Stimulated activated CD4-positive, alpha-beta T cell treated with anti-CD3 and anti-CD28 coated beads, Interleukin-12 subunit alpha, Interleukin-12 subunit beta, amount 100 ng/mL, for 24 hours (primary cell): ENCODE measurements at places on chromosomes 16 and 17.

DNA sequence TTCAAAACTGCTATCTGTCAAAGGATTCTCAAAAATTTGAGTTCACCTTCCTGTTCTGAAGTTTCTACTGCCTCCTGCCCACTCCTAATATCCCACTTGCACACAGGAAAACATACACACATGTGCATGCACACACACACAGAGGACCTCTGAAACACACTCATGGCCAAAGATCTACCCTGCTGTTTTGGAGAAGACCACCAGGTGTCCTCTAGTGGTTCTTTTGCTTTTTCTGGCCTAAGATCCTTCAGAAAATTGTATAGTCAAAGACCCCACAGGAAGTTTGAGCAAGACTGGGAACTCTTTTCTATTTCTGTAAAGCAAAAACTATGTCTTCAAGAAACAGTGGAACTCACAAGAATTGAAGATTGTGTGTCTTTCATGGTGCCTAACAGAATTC, 90.2 kb downstream of the CDH8 start:
- no peak for DNase-seq

DNA sequence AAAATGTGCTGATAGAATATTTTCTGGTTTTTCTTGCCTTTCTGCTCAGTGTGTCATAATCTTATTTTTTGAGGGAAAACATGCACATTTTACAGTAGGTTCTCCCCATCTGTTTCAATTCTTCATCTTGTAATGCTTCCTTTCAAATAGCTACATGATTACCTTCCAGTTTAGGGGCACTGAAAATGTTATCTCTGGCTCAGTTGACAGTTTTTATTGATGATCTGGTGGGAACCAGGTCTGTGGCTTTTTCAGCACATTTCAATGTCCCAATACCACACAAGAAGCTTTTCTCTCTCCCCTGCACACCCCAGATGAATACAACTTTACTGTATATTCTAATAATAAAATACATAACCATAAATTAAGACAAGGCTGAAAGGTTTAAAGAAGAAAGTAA, 36.5 kb downstream of the FTO start:
- no peak for DNase-seq

GRCh38 chr16:73878611-73879010, 418.0 kb upstream of the PSMD7 start:
- DNase-seq, result no peak

DNA sequence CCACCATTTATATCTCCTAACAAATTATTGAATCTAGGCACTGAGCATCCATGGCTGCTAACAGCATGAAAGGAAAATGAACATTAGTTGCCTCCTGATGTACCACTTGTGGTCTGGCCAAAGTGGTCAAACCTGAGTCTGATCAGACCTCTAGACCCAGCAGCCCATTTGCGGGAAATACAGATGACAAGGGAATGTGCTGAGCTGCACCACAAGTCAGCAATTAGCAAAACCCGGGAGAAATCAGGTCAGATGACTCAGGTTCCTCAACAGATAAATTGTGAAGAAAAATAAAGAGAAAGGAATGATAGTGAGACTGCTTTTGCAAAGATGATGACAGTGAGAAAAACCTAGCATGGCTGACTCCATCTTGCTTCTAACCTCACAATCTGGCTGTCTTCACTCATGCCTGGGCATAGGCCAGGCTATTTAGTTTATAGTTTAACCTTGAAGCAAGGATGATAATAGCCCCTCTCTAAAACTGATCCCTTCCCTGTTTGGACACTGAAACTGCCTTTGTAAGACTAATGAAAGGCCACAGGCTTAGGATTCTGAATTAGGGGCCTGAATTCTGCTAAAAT, 142.7 kb upstream of the ASIC2 start:
- no peak for DNase-seq

DNA sequence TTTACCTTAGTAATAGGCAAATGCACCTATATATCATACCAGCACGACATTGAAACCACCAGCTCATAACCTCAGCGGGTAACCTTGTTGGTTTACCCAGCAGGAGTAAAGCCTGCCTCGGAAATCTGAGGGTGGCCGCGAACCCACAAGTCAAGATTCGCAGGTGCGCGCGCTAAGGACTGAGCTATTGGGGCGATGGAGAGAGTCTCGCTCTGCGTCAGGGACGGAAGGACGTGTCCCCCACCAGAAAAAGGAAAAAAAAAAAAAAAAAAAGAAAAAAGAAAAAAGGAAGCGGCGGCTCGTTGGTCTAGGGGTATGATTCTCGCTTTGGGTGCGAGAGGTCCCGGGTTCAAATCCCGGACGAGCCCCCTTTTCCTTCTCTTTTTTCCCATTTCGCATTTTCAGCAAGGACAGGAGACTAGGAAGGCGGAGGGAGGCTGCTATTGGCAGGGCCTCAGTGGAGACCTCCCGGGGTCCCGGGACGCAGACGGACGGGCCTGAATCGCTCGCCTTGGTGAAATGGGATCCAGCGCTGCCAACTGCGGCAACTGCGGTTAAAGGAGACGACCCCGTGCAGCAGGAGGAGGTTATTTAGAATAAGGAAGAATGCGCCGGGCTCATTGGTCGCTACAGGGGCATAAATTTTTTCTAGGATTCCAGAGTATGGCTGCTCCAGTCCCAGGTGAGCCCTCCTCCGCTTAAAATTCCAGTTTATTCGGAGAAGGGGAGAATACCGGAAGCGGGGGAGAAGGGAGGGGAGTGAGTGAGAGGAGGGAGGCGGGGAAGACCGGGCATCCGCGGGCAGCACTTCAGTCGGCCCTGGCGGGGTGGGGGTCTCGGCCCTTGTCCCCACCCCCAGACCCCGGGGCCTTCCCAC, at the start of gene OR1F1:
TSS of gene OR1F1 (plus strand) at position 407 of the 877 bp plus-strand sequence.
- DNase-seq, result peak; percentile 80

- DNase-seq, result no peak
Observed at GRCh38 chr17:67642488-67642887, 75.2 kb upstream of the NOL11 start.

- no peak for DNase-seq
Observed at GRCh38 chr16:21239646-21240045, 6.1 kb downstream of the ANKS4B start.

DNA sequence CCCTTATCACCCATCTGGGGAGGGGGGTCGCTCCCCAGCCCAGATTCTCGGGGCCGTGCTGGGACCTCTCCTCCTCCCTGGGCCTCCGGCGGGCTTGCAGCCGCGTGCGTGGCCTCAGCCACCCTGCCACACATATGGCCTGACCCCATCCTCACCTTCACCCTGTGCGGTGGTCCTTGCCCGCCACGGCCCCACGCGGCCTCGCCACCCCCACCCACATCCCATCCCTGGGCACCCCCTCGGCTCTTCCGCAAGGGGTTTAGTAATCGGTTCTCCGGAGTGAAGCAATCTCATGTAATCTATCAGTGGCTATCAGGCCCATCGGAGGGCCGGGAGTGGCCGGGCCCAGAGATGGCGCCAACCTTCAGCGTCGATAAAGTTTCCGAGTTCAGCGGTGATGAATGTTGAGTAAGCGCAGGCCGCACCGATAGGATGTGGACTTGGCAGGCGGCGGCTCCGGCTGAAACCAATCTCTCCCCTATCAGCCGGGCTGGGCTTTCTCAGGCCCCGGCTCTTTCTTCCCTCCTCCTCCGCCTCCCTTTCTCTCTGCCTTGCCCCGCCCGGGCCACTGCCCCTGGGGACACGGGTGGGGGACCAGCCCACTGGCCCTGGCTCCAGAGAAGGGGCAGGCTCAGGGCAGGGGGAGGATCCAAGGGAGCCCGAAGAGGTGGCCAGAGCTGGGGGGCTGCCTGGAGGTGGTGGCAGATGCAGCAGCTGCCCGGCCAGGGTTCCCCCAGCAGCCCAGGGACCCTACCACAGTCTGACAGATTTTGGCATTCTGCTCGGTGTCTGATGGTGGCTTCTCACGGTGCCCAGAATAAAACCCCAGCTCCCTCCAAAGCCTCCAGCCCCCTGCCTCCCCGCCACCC, 20.8 kb downstream of the ZFPM1 start:
- no peak for DNase-seq

- no peak for DNase-seq
Observed at GRCh38 chr17:28367641-28368305, 2.3 kb downstream of the VTN start.

GRCh38 chr16:87964049-87964659, 12.9 kb downstream of the BANP start:
- DNase-seq, result no peak

GRCh38 chr16:4058386-4058785, 57.9 kb downstream of the ADCY9 start:
- no peak for DNase-seq

DNA sequence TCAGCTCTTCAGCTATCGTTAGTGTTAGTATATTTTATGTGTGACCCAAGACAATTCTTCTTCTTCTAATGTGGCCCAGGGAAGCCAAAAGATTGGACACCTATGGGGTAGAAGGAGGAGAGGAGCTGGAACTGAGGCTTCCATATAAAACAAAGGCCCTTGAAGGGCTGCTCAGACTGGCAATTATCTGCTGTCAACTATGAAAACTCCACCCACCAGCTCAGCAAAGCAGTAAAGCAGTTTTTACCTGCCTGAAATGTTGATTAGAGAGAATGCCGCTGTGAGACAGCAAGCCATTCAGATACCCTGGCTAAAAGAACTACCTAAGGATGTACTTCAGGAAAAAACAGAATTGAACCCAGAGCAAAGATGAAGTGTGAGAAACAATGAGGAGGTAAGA, 45.9 kb upstream of the GNAO1 start:
- no peak for DNase-seq
